ENCODE measurements at places on chromosomes 5 and 9.

DNA sequence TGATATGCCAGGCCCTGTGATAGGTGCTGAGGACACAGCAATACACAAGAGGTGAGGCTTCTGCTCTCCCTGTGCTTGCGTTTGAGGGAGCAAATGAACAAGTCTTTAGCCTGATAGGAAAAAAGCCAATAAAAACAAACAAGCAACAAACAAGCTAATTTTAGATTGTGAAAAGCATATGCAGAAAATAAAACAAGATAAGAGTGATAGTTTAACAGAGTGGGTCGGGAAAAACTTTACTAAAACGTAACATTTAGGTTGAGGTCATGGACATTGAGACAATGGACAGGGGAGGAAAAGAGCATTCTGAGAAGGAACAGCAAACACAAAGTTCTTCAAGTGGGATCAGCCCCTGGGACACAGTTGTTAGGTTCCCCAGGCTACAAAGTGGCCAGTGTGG, 4.3 kb downstream of the SMIM3 start:
- DNase-seq = no peak

DNA sequence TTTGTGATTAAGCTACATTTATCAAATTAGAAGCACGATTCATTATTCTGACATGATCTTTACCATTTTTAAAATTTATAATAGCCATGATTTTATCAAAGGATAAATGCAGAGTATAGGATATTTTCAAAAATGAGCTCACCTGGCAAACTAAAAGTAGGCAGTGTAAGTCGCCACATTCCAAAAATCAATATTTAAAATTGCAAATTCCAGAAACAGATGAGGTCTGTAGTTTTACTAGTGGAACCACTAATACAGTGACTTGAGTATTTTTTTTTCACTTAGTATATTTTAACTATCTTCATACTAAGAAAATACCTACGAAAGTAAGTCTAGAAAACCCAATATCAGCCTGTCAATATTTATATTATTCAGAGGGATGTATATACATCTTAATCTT, 164.2 kb downstream of the PDE4D start:
- DNase-seq = no peak

- DNase-seq = no peak
Observed at GRCh38 chr5:72281764-72282499, 38.1 kb downstream of the MRPS27 start.

- DNase-seq = peak; percentile 59
Observed at GRCh38 chr5:23507278-23507685, at the start of gene PRDM9. Gene PRDM9 (plus strand): TSS chr5:23507609. CDS start chr5:23509034, 1,425 bp downstream.

DNA sequence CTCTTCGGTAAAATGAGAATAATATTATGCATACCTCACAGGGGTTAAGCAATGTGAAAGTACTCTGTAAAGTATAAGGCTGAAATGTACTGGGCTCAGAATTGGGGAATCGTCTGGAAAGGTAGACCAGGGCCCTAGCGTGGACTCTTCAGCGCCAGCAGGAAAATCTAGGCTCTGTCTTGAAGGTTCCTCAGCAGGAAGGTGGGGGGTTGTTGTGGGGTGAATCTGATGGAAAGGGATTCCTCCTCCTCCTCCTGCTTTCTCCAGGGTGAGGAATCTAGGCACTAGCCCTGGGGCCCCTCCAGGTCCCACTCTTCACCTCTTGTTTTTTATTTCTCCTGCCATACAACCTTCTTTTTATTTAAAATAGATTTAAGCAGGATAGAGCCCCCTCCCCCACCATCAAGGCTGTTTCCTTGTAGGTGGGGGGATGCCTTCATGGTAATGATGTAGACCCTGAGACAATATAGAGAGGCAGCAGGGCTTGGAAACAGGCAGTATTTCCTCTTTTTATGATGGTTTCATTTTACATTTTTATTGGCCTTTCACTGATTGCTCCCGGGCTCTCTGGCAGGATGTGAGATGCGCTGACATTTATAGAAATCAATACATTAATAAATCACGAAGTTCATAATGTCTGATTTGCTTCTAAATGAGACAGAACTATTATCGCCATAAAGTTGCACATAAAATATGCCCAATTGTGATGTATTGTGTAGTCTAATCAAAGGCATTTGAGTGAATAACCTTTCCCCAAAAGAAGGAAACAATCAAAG, 78.9 kb upstream of the GABRP start:
- no peak for DNase-seq

All from NCI-H146 (cell line).